ENCODE measurements at places on chromosomes 1 and 21. TPM values are rescaled to one million over a fixed set of nuclear protein-coding genes. Genes with fewer than 3 reads are reported as not detected.
A peak's percentile ranks its signal among the peaks of the same experiment; 100 is the strongest.

Gene CD101
- total RNA-seq = 3.0 TPM

Gene NCAM2
- 7.1 TPM for total RNA-seq

Gene LYPD8
- total RNA-seq = not detected

GRCh38 chr21:42463861-42464515 is 32.0 kb downstream of the RSPH1 start:
- peak; percentile 46 for DNase-seq

- no peak for DNase-seq
These were observed 110.4 kb downstream of the PDE9A start for GRCh38 chr21:42763581-42764442.

GRCh38 chr1:59766227-59766855 is 48.4 kb upstream of the HOOK1 start:
- DNase-seq = no peak

DNA sequence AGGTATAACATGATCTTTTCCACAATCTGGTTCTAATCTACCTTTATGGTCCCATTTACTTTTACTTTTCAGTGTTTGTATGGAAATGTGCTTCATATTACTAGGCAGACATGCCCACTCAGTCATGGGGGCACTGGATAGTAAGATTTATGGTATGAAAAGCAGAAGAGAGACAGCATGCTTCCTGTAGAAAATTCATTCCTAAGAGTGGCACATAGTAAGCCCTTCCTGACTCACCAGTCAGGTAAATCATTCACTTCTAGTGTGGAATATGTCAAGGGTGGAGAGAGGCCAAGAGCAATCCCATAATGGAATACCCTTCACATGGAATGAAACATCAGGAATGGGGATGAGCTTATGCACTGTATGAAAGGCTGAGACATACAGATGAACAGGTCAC is 49.5 kb upstream of the BCL10 start:
- no peak for DNase-seq

DNA sequence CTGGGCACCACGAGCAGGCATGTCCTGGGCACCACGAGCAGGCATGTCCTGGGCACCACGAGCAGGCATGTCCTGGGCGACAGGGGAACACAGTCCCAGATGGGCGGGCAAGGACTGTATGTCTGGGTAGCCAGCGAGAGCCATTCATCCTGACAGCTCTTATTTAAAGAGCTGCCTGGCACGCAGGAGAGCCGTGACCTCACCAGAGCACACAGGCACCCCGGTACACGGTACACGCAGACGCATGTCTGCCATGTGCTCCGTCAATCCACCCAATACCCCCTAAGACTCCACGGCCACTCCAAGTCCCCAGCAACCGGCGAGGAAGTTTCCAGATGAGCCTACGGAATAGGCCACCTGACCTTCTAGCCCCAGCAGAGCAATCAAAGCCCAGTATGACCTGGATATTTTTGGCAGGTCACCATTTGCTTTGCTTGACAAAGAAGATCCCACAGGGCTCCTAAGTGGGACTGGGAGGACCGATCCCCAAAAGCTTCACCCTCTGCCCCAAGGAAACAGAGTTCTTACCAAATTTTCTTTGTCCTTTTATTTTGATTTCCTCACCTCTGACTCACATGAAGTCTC is 51.7 kb downstream of the CASZ1 start:
- no peak for DNase-seq

DNA sequence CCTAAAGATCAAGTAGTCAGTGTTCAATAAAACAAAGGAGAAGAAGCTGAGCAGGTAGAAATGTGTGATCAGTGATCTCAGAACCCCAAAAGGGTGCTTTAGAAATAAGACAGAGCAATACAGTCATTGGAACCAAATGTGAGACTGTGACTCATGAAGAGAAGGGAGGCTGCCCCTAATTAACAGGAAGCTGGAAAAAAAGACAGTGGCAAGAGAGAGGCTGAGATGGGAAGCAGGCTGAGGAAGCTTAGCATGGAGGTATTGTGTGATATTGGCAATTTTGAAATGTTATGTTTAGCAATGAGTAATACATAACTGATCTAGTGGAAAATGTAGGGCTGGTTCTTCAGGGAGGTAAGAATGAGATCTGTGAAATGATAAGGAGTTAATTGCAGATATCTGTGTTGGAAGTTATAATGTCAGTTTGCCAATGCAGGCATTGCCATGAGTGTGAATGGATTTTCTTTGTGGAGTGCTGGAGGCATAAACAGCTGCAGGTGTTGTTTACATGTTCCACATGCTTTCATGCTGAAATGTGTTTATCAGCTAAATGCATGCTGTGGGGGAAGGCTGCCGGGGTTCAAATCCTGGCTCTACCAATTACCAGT is 90.6 kb upstream of the CACNA1E start:
- no peak for DNase-seq

Measured in tongue (tissue), 3 donors.